ENCODE measurements at places on chromosomes 12 and 14.

GRCh38 chr12:122028905-122029560, 7.3 kb downstream of the BCL7A start:
- no peak for DNase-seq

DNA sequence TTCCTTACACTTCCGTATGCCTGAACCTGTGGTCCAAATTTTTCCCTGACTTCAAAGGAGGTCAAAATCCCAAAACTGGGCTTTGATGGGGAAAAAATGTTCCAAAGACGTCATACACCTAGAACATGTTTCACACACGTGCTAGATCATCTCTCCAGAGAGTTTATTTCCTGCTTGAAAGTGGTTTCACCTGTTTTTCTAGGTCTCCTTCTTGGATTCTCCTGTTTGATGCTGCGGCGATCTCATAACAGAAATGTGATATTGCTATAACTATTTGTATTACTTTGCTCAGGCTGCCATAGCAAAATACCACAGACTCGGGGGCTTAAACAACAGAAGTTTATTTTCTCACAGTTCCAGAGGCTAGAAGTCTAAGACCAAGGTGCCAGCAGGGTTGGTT, 19.7 kb upstream of the TMCC3 start:
- no peak for DNase-seq

GRCh38 chr14:51335961-51336723, 96.1 kb downstream of the TMX1 start:
- no peak for DNase-seq

DNA sequence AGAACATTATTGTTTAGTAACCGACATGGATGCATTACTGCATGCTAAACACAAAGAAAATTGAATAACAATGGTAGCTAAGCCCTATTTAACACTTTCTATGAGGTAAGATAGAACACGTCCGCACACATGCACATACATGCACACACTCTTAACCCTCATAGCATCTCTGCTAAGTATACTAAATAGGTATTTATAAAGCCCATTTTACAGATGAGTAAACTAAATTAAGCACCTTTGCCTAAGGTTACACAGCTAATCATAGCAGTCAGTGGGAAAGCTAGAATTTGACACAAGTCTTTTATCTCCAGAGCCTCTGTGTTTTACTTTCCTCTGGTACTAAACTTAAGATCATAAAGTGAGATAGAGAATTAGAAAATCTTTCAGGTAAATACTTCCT, 435.0 kb downstream of the EGLN3 start:
- DNase-seq, result no peak

DNA sequence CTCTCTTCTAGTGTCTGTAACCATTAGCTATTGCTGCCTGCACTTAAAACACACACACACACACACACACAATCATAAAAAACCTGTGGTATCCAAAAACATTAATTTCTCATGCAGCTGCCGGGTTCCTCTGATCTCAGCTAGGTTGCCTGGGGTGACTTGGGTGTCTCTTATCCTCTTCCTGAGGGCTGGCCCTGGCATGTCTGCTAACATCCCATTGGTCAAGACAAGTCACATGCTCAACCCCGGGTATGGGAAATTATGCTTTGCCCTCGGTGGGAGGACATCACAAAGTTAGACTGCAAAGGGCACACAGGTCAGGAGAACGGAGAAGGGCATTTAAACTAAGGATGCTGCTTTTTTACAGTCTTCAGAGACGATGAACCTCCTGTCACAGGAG, 55.7 kb downstream of the TRPV4 start:
- peak; percentile 15 for DNase-seq

DNA sequence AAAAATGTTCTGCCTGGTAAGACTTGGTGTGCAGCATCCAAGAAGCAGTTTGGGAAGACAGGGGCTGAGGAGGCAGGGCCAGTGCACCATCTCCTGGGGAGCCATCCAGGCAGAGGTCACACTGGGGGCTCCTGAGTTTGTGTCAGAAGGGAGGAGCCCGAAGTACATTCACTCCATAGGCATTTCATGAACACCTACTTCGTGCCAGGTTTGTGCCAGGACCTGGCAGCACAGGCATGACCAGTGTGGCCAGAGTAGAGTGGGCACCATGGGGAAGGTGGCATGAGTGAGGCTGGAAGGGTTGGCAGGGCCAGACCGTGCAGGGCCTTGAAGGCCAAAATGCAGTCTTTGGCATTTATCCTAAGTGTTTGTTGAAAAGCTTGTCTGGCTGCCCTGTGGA, 86.5 kb upstream of the RIN3 start:
- no peak for DNase-seq

DNA sequence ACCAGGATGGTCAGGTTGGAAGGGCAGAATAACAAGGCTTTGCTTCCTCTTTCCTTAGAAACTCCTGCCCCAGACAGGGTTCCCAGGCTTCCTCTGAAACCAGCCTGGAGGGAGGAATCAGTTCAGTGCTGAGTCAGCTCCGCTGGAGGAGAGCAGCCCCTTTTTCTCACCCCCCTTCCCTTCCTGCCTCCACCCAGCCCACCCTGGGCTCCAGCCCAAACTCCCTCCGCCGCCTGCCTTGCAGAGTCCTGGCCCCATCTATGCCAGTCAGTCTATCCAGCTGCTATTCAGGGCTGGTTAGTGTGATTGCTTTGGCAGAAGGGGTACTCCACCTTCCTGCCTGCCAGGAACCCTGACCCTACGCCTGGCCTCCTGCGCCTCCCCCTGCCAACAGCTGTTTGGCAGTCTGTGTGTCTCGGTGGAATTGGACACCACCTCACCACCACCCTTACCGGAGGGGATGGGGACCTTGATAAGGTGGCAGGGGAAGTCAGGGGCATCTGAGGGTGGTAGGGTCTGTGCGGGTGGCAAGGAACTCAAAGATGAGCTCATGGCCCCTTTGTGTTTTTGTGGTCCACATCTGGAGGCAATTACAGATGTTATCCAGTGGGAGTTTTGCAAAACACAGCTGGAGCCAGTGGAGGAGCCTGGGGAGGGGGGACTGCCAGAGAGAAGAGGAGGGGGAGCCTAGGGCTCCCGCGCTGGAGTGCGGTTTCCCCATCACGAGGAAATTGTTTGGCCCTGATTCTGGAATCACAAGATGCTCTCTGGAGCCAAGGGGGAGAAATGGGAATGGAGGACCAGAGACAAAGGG, 12.2 kb downstream of the MMP14 start:
- DNase-seq, result no peak

GRCh38 chr12:25257590-25258324, 7.0 kb upstream of the KRAS start:
- DNase-seq, result no peak

GRCh38 chr12:128052331-128052730, 214.6 kb upstream of the TMEM132C start:
- no peak for DNase-seq

DNA sequence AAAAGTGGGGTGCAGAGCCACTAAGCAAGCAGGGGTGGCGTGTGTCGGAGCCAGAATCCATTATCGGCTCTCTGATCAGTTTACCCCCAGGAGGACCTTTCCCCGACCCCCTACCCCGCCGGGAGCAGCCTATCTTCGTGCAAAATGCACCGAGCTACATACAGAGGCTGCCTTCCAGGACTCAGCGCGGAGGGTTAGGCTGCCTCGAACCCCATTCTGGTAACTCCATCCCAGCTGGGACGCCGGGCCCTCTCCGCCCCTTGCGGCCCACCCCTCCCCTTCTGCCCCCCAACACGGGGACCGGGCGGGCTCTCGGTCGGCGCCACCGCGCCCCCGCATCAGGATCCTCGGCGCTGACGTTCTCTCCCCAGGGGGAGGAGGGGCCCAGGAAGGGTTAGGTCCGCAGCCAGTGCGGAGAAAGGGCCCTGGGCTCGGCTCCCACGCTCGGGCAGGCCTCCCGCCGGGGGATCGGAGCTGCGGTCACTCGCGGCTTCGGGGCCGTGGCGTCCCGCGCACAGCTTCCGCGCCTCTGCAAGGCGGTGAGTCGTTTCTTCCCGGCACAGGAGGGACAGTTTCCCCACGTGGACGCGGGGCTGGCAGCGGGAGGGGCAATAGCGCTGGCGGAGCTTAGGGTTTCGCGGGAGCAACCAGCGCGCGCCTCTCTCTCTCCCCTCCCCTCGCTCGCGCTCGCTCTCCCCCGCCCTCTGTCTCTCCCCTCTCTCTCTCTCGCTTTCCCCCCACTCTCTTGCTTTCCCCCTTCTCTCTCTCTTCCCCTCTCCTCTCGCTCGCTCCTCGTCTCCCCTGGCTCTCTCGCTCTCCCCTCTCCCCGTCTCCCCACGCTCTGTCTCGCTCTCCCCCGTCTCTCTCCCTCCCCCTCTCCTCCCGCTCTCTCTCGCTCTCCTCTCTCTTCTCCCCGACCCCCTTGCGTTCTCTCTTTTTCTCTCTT, 12.5 kb upstream of the MAP3K9 start:
- no peak for DNase-seq

GRCh38 chr12:104010606-104011169, 39.3 kb downstream of the GLT8D2 start:
- no peak for DNase-seq

- DNase-seq, result no peak
Measured at GRCh38 chr12:62075870-62076269, 184.3 kb upstream of the USP15 start.

DNA sequence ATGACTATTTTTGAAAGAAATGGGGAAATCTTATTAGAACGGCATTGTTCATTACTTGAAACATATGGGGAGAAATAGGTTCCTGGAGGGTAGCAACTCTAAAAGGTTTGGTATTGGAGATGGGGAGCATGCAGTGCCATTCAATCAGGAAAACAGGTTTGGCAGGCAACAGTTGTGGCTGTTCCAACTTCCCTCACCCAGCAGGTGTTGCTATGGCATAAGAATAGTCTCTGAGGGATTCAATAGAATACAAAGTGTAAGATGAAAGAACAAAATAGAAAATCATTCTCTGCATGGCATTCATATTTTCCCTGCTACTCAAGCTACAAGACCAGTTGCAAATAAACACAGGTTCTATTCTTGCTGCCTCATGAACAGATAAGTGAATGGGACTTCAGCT, 393.3 kb upstream of the RPL10L start:
- DNase-seq, result no peak

GRCh38 chr12:46629331-46630229, 196.2 kb downstream of the SLC38A4 start:
- DNase-seq, result no peak

DNA sequence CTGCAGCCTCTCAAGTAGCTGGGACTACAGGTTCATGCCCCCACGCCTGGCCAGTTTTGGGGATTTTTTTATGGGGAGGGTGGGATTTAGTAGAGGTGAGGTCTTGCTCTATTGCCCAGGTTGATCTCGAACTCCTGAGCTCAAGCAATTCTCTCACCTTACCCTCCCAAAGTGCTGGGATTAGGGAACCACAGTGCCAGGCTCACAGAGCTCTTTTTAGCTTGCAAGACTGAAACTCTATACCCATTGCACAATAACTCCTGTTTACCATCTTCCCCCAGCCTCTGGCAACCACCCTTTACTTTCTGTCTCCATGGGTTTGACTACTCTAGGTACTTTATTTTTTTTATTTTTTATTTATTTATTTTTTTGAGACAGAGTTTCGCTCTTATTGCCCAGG, 25.7 kb upstream of the CDK17 start:
- no peak for DNase-seq

DNA sequence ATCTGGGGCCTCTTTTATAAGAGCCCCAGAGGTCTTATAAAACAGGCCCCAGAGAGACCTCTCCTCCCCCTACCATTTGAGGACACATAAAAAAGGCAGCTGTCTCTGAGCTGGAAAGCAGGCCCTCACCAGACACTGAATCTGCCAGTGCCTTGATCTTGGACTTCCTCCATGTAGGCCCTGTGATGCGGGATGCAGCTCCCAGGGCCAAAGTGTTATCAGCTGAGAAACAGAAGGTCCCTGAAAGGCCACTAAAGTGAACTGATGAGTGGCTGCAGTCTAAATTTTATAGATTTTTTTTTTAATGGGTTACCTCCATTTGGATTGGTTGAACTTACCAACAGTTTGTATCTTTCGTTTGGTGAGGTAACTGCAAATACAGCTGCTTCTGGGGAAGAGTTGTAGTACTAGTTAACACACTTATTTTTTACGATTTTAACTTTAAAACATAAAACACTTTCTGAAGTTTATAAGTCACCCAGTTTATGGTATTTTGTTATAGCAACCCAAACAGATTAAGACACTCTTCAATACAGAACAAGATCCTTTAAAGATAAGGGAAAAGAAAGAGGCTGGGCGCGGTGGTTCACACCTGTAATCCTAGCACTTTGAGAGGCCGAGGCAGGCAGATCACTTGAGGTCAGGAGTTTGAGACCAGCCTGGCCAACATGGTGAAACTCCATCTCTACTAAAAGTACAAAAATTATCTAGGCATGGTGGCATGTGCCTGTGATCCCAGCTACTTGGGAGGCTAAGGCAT, 5.6 kb upstream of the GUCY2C start:
- DNase-seq, result no peak

- DNase-seq, result no peak
Measured at GRCh38 chr12:76504606-76505005, 55.0 kb downstream of the OSBPL8 start.

- DNase-seq, result no peak
Measured at GRCh38 chr12:52363111-52363679, 4.1 kb downstream of the KRT85 start.

DNA sequence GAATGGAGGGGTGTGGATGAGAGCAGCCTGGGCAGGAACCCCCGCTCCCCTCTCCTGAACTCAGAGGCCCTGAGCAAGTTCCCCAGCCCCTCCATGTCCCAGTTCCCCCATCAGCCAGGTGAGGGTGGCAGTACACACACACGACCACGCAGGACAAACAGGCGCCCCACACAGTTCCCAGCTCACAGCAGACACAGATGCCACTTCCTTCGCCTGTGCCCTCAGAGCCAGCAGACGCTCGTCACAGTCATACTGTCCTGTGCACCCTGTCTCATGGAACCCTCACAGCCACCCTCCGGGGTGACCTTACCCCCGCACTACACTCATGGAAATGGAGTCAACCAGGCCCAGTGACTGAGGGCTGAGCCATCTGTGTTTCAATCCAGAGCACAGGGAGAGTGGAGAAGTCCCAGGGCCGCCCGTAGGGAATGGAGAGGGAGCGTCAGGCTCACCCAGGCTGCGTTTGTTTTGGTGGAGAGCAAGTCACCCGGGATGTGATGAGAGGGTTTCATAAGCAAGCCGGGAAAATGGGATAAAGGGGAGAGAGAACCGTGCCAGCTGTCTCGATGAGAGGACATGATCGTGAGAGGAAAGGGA, 47.5 kb upstream of the DYNC1H1 start:
- DNase-seq, result no peak

- DNase-seq, result no peak
Measured at GRCh38 chr12:116673681-116674111, 64.2 kb downstream of the SPRING1 start.

DNA sequence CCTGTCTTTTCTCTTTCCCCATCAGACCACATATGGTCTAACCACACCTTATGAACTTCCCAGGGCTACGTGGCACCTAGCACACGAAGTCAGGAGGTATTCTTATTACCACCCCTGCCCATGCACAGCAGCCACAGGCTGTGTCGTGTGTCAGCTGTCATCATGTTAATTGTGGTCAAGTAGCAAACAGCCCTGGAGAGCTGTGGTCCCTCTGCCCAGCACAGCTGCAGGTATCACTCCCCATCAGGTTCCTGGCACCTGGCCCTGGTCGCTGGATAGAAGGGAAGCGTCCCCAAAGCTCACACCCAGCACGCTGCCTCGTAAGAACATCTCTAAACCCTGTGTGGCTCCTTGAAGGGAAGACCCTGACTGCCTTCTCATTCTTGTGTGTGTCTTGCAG, 45.4 kb downstream of the CLMN start:
- no peak for DNase-seq

GRCh38 chr12:120684523-120684932, 2.4 kb upstream of the MLEC start:
- DNase-seq, result no peak
